PC-9 (cell line): ENCODE measurements at places on chromosomes 1 and 21. TPM values are rescaled to one million over a fixed set of nuclear protein-coding genes. Genes with fewer than 3 reads are reported as not detected.

GRCh38 chr1:147207192-147207591 is 17.9 kb downstream of the FMO5 start:
- no peak for DNase-seq
- no peaks in the 10 kb centered on the region for H3K36me3 ChIP-seq
- H3K4me1 ChIP-seq: no peaks in the 10 kb centered on the region
- H3K4me3 ChIP-seq: no peak overlapping the region

DNA sequence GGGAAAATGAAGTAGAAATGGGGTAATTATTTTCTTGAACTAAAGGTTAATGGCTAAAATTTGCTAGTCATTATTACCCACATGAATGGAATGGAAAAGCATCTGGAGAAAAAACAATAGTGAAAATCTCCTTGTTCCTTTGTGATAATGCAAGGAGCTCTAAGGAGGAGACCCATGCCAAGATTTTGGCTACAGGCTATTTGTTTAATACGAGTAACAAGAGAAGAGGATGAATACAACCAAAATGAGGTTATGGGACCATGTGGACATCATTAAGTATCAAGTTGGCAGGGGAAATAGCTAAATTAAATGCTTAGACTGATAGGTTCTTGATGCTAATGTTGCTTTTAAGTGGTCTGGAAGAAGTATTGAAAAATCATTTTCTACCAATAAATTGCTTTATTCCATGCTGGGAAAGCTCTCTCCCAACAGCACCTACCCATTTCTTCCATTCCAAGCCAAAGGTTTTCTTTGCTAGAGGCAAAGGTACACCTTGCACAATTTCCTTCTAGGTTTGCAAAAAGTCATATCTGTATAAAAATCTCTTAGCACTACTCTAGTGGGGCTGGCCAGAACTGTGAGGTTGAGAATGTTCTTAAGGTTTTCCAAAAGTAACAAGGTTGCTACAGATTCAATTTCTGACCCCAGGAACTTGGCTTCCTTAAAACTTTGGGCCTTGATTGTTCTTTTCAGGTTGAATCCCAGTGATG is 100.2 kb downstream of the SMYD2 start:
- no peak overlapping the region for H3K4me3 ChIP-seq
- H3K4me1 ChIP-seq: peaks cover 26% of the 10 kb centered on the region

DNA sequence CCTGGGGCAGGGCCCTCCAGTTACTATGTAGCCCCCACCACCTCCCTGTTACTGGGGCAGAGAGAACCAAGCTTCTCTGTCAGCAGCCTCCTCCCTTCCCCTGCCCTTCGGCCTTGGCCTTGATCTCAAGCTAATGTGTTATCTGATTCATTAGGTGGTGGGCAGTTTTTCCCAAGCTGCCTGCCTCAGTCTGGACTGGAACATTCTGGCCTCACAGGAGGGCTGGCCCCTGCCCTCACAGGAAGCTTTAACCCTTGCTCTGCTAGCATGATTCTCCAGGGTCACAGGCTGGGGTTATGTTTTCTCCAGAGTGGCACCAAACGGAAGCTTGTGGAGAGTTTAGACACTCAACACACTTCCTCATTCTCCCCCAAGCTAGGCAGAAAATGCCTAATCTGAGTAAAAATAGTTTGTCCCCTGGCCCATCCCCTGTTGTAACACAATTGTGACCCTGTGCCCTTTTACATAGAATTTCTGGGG is 37.2 kb upstream of the SLC6A9 start:
- no peaks in the 10 kb centered on the region for H3K36me3 ChIP-seq
- no peak for DNase-seq
- peak overlapping the region; percentile 42 for H3K27ac ChIP-seq
- H3K4me3 ChIP-seq: no peak overlapping the region
- H3K4me1 ChIP-seq: peaks cover 25% of the 10 kb centered on the region
- H3K27me3 ChIP-seq: no peaks in the 10 kb centered on the region

GRCh38 chr1:155006601-155007101 is 4.0 kb downstream of the ZBTB7B start:
- H3K4me3 ChIP-seq: no peak overlapping the region
- H3K27me3 ChIP-seq: no peaks in the 10 kb centered on the region

GRCh38 chr1:30748098-30748698 is 9.4 kb downstream of the LAPTM5 start:
- H3K36me3 ChIP-seq: no peaks in the 10 kb centered on the region
- no peak overlapping the region for H3K27ac ChIP-seq
- H3K27me3 ChIP-seq: no peaks in the 10 kb centered on the region
- peak; percentile 37 for DNase-seq

DNA sequence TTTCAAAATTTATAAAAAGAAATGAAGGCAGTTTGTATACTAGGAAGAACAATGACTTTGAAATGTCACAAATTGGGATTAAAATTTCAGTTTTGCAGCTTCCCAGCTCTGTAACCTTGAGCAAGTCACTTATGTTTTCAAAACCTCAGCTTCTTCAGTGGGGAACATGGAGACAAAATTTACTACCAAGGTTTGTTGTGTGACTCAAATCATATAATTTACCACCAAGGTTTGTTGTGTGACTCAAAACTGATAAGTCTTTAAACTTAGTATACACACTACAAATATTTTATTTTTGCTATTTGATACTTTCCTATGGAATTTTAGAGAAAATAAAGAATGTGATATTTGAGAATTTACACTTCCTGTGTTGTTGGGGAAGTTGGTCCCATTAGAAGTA is 219.9 kb downstream of the KCTD3 start:
- no peaks in the 10 kb centered on the region for H3K36me3 ChIP-seq
- no peak overlapping the region for H3K4me3 ChIP-seq
- H3K27ac ChIP-seq: no peak overlapping the region
- H3K27me3 ChIP-seq: no peaks in the 10 kb centered on the region

DNA sequence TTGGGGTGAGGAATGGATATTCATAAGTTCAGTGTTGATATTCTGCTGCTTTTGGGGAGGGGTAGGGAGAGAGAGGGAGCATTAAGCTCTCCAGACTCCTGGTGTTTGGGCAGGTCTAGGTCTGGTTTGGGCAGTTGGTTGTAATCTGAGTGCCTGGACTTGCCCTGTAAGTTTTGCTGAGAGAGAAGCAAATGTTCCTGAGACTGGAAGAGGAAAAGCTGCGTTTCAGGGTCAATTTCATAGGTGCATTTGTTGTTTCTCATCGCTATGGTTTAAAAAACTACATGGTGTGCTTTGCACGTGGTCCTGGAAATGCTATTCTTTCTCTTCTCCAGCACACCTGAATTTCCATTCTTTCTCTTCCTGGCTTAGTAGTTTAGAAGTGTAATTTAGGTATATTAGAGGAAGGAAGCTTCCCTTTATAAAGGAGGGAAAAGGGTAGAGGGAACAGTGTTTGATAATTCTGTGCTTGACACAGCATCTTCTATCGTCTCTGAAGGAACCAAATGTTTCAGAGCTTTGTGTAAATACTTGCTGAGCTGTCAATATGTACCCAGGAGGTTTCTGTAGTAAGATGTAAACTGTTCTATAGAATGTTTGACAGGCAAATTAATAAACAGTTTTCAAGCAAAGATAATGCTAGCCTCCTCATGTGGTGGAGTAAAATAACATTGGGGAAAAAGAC is 6.3 kb downstream of the ARID1A start:
- peak overlapping the region; percentile 90 for H3K27ac ChIP-seq
- H3K4me1 ChIP-seq: peaks cover 86% of the 10 kb centered on the region
- peak; percentile 65 for DNase-seq
- H3K4me3 ChIP-seq: peak overlapping the region; percentile 67

DNA sequence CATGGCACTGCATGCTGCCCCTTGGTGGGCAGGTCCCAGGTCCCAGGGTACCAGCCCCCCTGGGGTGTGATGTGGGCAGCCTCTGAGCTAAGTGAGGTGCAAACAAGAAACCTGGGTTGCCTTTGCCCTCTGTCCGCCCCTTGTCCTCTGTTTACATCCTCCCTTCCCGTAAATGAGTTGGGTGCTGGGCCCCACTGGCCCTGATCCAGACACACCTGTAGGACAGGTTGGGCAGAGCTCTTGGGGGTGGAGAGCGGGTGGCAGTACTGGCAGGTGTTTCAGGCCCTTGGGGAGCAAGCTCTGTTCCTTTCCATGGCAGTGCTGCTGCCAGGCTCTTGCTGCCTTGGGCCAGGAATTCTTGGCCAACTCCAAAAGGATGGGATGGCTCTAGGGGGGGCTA is 35.8 kb downstream of the ELF3 start:
- DNase-seq: peak; percentile 97
- H3K36me3 ChIP-seq: no peaks in the 10 kb centered on the region
- H3K27ac ChIP-seq: peak overlapping the region; percentile 98
- no peaks in the 10 kb centered on the region for H3K27me3 ChIP-seq
- H3K4me1 ChIP-seq: peaks cover 78% of the 10 kb centered on the region
- H3K4me3 ChIP-seq: peak overlapping the region; percentile 24; the same call in 1 of the 2 replicates

GRCh38 chr1:3707298-3707938 is 44.8 kb upstream of the CCDC27 start:
- peaks cover 55% of the 10 kb centered on the region for H3K4me1 ChIP-seq
- H3K36me3 ChIP-seq: no peaks in the 10 kb centered on the region
- no peak overlapping the region for H3K4me3 ChIP-seq
- DNase-seq: no peak
- H3K27ac ChIP-seq: no peak overlapping the region

GRCh38 chr1:147717706-147718097 is 42.7 kb downstream of the GJA5 start:
- H3K27ac ChIP-seq: peak overlapping the region; percentile 67
- H3K4me3 ChIP-seq: no peak overlapping the region
- H3K36me3 ChIP-seq: no peaks in the 10 kb centered on the region
- peak; percentile 29 for DNase-seq

DNA sequence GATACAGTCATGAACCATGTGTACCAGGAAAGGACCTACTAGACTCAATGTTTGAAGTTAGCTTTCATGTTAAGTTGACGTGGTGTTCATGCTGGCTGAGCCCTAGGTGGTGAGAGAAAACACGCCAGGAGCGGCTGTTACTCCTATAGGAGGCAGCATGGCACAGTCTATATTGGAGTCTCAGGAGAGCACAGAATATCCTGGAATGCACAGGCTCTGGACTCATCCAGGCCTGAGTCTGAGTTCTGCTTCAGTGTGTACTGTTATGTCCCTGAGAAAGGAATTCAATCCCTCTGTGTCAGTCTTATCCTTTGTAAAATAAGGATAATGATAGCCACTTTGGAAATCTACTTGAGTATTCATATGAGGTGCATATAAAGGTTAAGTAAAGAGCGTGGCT is 41.2 kb downstream of the DPT start:
- no peak overlapping the region for H3K4me3 ChIP-seq
- no peak for DNase-seq
- no peak overlapping the region for H3K27ac ChIP-seq
- no peaks in the 10 kb centered on the region for H3K27me3 ChIP-seq
- H3K4me1 ChIP-seq: no peaks in the 10 kb centered on the region
- no peaks in the 10 kb centered on the region for H3K36me3 ChIP-seq

- no peaks in the 10 kb centered on the region for H3K36me3 ChIP-seq
- peaks cover 15% of the 10 kb centered on the region for H3K4me1 ChIP-seq
- no peak overlapping the region for H3K4me3 ChIP-seq
- H3K27ac ChIP-seq: no peak overlapping the region
Measured at GRCh38 chr1:54413295-54413694, 7.1 kb upstream of the SSBP3 start.

- H3K4me1 ChIP-seq: no peaks in the 10 kb centered on the region
- no peak overlapping the region for H3K27ac ChIP-seq
- no peak overlapping the region for H3K4me3 ChIP-seq
Measured at GRCh38 chr21:35370671-35371070, 321.6 kb upstream of the RUNX1 start.

Gene GJA5
- total RNA-seq: 2.8 and 8.7 TPM in 2 replicates

Gene DNALI1
- not detected in 2 replicates for total RNA-seq

Gene DNAJC28
- 1.1 and 1.3 TPM in 2 replicates for total RNA-seq
